ENCODE measurements at places on chromosomes 2 and 18.

GRCh38 chr2:23925702-23926289 is 1.1 kb downstream of the ATAD2B start:
- peak; percentile 37 for DNase-seq

DNA sequence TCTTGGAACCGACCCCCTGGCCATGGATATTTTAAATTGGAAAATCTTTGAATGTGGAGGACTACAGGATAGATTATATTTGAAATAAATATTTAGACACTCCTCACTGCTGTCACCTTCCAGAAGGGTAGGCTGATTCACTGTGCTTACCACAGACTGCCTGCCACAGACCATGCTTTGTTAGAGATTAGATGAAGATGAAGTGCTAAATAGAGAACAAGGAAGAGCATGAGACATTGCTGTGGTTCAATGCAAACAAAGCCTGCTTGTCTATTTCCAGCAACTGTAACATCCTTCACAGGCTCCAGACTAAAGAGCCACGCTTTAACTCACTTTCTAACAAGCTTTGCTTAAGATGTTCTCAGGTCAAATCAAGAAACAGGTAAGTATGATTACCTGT is 81.0 kb upstream of the TMEM17 start:
- DNase-seq = no peak

DNA sequence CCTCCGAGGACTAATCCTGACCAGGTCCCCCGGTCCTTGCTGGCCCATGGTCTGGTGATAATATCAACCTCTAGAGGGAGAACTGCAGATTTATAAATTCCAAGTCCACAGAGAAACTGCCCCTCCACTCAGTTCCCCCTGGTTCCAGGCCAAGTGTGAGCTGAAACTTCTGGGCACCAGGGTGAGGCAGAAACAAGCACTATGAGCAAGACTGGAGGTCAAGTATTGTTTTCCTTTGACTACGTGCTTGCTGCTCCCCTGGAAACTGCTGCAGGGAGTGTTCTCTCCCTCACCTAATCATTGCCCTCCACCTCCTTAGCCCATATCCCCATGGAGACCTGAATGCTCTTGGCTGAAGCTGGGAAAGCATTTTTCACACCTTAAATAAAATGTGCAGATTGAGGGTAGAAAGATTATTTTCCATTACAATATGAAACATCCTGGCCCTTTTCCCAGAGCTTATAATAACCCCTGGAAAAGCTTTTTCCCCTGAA is 135.2 kb downstream of the RDH14 start:
- DNase-seq = no peak

DNA sequence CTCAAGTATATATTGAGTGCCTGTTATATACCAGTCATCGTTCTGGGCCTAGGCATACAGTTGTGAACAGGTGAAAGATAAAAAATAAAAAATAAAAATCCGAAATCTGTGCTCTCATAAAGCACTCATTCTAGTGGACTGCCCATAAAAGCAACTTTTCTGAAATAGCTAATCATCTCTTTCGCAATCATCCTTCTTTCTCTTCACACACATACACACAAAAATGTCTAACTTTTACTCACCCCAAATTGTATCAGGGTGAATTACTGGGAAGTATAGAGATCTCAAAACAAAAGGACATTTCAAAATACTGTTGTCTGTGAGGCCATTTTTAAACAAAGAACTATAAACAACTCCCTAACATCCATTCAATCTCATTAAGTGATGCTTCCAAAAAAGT is 29.6 kb upstream of the ORC2 start:
- DNase-seq = no peak

DNA sequence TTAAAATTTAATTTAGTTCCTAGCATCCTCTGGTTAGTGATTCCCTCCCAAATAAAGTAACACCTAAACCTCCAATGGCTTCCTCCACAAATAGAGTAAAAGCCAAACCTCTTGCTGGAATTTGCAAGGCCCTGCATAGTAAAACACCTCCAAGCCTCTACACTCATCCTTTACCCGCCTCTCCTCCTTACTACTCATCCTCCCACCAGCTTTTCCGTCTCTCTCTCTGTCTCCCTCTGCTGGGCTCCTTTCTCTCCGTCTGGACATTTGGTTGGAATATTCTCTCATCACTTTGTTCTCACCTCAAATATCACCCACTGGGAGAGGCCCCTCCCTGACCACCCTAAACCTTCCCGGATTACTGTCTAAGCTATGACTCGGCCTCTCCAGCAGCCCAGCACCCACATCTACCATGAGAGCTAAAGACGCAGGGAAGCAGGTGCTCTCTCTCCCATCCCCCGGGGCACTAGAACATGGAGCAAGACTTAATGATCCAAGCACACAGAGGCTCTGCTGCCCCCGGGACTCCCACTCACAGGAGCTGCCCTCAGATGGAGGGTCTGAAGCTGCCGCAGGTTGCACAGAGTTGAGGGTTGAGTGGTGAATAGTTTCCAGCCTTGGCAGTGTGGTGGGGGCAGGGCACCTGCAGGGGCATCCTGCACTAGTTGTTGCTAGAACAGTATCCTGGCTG is 167.2 kb downstream of the FBXO15 start:
- no peak for DNase-seq

- no peak for DNase-seq
Measured at GRCh38 chr2:189544318-189545042, 36.1 kb downstream of the SLC40A1 start.

GRCh38 chr2:47569658-47570475 is 166.9 kb downstream of the MSH2 start:
- peak; percentile 39 for DNase-seq

DNA sequence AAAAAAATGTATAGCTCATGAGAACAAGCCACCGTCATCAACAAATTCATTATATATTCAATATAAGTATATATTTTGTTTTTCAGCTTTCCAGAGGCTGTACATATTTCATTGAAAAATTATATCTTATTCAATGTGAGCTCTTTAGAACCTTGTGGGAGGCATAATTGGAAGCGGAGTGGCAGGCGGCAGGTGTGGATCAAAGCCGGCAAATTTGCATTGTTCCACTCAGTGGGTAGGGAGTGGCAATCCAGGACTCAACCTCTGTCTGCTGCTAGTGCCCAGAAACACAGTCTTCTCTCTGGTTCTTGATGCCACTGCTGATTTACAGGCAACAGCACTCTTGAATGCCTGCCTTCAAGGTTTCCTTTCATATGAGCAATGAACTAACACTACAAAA is 46.9 kb downstream of the GCA start:
- DNase-seq = peak; percentile 71

DNA sequence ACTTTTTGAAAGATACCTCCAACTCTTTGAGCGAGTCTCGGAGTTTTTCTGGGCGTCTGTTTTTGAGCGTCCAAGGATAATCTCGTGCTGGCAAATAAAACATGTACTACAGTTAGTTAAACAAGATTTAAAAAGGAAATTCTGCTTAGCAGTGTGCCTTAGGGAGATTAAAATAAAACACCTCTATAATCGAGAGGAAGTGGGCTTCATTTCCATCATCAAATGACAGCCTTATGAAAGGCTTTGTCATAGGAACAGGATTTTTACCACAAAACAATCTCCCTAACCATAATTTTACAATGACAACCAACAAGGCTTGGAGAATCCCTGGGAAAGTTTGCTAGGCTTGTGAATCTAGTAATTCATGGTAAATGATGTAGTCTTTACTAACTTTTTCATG is 103.4 kb downstream of the WDPCP start:
- no peak for DNase-seq

DNA sequence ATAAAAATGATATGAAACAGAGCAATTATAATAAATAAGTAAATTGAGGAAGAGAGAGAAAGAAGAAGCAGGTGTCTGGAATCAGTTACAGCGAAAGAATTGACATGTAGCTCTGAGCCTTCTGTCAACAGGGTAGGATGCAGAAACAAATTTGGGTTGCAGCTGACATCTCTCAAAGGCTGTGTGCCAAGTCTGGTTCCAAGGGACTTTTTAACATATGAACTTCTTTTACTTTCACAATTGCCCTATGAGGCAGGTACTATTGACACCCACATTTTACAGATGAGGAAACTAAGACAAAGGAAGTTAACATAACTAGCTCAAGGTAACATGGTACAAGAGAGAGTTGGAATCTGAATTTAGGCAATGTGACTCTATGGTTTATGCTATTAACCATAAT is 260.0 kb downstream of the ASXL3 start:
- DNase-seq = no peak

DNA sequence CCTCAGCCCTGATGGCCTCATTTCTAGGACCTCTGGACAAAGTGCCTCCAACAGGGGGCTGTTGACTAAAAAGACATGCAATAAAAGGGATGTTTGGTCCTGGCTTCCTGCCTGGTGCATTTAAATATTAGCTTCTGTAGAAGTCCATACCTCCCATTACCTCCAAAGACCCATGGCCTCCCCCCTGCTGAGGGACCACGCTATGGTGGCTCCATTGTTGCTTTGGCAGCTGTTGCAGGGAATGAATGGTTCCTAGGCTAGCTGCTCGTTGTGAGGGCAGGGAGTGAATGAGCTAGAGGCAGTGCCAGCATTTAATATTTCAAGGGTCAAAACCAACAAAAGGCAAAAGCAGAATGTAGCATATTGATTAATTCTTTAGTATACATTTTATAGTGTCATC is 285.9 kb downstream of the SLC8A1 start:
- DNase-seq = peak; percentile 93

GRCh38 chr2:75238670-75239330 is 39.5 kb upstream of the TACR1 start:
- no peak for DNase-seq

- no peak for DNase-seq
Measured at GRCh38 chr18:36559149-36559857, 261.8 kb downstream of the FHOD3 start.

DNA sequence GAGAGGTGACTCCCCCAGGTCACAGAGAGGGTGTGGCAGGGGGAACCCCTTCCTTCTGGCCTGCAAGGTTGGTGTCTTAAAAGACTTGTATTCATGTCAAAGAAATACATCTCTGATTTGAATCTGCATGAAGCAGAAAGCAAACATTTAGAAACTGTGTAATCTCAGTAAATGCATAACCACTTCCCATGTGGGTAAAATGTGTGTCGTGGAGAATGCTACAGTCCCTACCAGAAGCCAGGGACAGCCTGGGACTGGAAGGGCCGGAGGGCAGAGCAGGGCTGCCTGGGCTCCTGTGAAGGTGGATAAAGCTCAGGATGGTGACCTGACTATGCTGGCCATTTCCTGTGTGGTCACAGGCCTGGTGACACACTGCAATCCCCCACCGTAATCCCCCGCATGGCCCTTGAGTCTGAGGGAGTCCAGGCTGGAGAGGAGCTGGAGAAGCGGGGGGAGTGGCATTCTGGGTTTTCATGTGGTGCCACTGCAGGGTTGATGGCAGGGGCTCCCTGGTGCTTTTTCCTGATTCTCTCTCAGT is 102.2 kb downstream of the LRRC30 start:
- no peak for DNase-seq

GRCh38 chr2:152347076-152347475 is 12.1 kb downstream of the FMNL2 start:
- no peak for DNase-seq

DNA sequence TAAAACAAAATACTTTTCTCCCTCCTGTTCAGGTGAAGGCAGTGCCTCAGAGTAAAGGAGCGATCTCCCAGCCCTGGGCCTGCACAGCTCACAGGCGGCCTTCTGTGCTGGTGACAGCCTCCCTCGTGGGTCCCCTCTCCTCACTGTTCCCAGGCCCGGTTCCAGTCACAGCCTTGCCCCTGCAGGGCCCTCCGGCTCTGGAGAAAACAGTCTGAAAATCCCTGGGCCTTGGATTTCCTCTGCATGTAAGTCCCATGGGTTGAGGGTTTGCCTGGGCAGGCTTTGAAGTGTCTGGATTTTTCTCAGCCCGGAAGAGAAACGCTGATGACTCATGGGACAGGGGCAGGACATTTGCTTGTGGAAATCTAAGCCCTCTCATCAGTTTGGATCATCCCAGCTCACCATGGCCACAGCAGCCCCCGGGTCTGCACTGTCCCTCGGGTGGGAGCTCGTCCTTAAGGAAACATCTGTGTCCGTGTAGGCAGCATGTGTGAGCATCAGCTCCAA is 186.1 kb upstream of the RAB12 start:
- DNase-seq = no peak

- no peak for DNase-seq
Measured at GRCh38 chr2:72011791-72012190, 135.9 kb downstream of the CYP26B1 start.

DNA sequence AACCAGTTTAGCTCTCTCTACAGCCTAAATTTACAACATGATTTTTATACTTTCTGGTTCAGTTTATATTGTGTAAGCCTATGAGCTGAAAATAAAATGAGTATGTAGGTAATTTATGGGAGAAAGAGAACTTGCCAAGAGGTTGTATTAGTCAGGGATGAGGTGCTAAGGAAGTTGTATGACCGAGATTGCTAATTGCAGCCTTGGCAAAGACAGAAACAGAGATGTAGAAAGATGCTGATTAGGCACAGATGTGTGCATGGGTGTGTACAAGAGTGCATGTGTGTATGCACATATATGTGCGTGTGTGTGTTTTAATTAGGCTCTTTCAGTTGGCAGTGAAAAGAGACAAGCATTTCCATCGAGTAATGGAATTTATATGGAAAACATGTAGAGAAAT is 213.9 kb downstream of the FBXO15 start:
- DNase-seq = no peak

- no peak for DNase-seq
Measured at GRCh38 chr2:240921995-240922244, 15.8 kb downstream of the CROCC2 start.

- DNase-seq = no peak
Measured at GRCh38 chr2:120525056-120526046, 179.4 kb downstream of the INHBB start.

DNA sequence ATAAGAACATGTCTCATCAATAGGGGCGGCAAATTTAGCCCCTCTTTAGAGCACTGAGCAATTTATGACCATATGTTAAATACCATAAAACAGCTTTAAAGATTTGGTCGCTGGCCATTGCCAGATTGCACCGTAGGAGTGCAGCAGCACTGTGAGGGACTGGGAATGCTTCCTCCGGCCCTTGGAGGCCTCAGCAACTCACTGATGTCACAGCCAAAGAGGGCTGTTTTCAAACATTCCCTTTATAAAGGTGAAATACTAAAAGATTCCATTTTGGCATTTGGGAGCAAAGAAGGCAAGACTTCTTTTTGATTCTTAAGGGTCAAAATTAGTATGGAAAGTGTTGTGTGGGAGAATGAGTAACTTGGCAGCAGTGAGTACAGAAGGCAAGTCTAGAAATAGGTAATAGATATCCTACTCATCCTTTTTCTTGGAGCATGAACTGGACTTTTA is 63.7 kb downstream of the BABAM2 start:
- no peak for DNase-seq

DNA sequence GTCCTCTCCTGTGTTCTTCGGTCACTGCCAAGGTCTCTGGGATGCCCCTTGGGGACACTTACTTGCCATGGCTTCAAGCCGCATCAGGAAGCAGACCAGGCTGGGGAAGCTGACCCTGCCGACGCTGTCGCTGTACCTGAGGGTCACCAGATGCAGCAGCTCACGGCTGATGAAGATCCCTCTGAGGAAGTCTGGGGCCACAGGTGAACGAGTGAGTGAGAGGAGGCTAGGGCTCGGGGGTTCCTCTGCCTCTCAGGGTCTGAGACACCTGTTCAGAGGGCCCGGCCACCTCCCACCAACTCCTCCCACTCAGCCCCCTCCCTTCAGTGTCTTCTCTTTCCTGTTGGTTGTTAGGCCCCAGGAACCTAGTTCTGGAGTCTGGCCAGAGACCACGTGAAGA is 74.9 kb downstream of the CAPN13 start:
- DNase-seq = no peak

- DNase-seq = no peak
Measured at GRCh38 chr2:216665242-216665641, 30.1 kb downstream of the IGFBP5 start.

- peak; percentile 70 for DNase-seq
Measured at GRCh38 chr2:95231723-95232122, 24.4 kb downstream of the ZNF892 start.
